ENCODE measurements at places on chromosomes 13 and 19.

DNA sequence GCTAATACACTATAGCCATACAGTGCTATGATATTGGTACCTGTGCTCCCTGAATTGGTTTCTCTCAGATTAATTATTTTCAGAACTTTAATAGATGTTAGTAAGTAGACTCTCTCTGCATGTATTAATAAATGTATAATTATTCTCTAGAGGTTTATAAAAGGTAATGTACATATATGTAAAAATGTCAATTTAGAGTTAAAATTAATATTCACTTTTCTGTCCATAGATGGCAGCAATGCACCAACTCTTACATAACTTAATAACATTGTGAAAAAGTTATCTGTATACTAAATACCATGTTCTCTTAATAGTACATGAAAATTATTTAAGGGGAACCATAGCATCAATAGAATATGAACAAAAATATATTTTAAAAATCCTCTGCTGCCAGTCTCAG, 515.0 kb upstream of the KLHL1 start:
- DNase-seq: no peak

GRCh38 chr19:10384580-10384979, 4.2 kb upstream of the TYK2 start:
- no peak for DNase-seq

GRCh38 chr19:37059142-37059541, 19.1 kb upstream of the ZNF420 start:
- DNase-seq: no peak

GRCh38 chr13:101751488-101751887, 299.0 kb downstream of the ITGBL1 start:
- no peak for DNase-seq

- no peak for DNase-seq
Measured at GRCh38 chr13:33868343-33868994, 50.5 kb downstream of the RFC3 start.

GRCh38 chr19:2077398-2077797, 18.7 kb downstream of the MOB3A start:
- no peak for DNase-seq

GRCh38 chr13:30119476-30119875, 187.9 kb downstream of the KATNAL1 start:
- DNase-seq: peak; percentile 80

DNA sequence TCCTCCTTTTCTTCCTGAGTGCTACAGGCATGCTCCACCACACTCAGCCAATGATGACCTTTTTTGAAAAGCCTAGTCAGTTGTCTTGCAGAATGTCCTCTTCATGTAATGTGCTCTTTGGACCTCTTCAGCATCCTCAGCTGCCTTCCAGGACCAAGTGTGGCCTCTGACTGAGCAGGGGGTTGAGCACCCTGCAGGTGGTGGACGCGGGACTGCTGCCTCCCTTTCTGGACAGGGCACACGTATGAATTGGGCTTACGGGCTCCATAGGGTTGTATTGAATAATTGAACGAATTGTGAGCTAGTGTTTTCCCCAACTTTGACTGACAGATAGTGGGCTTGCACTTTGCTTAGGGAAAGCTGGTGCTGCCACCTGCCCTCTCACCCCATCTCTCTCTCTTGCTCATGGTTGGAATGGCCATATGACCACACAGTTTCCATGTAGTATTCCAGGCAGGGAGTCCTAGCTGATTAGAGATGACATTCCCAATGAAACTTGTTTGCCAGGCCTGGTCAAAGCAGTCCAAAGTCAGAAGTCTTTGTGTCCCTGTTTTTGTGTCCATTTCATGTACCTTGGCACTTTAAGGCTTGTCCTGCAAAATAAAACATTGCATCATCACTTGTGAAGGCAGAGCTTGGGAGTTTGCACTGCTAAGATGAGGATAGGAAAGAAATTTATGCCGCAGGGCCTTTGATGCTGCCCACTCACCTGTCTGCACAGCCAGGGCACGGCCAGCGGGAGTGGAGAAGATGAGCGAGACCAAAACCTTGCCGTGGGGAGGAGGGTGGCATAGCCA, 76.3 kb upstream of the NPAS1 start:
- DNase-seq: no peak

GRCh38 chr13:36447501-36447900, 15.2 kb downstream of the CCNA1 start:
- DNase-seq: no peak

GRCh38 chr13:48708764-48709163, 55.0 kb downstream of the CYSLTR2 start:
- no peak for DNase-seq

- DNase-seq: no peak
Measured at GRCh38 chr13:74388626-74389025, 254.4 kb upstream of the KLF12 start.

DNA sequence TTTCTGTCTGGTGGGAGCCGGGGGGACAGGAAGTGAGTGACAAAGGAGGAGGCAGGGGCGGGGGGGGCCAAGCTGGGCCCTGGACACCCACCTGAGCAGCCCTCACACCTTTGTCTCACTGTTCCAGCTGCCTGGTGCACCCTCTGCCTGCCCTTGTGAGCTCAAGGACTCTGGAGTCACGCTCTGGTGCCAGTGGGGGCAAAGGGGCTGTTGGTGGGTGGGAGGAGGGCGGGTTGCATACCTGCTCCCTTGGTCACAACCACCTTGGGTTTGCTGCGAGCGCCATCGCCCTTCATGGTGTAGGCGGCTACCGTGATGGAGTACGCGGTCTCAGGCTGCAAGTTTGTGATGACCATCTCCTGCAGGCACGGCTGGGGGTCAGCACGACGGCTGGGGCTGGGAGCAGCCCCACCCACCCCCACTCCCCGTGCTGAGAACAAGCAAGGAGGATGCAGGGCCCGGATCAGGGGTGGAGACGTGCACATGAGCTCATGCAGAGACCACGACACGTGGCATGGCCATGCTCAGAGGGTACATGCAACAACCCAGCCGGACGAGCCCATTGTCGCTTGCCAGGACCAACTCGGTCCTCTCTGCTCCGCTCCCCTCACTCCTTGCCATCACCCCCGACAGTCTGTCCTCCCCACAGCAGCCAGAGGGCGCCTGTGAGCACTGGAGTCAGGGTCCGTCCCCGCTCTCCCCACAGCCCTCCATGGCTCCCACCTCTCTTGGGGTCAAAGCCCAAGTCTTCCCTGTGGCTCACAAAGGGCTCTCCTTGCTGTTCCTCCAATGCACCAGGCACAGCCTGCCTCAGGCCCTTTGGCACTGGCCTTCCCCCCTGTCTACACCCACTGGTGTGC, 114.9 kb downstream of the PTPRS start:
- no peak for DNase-seq

DNA sequence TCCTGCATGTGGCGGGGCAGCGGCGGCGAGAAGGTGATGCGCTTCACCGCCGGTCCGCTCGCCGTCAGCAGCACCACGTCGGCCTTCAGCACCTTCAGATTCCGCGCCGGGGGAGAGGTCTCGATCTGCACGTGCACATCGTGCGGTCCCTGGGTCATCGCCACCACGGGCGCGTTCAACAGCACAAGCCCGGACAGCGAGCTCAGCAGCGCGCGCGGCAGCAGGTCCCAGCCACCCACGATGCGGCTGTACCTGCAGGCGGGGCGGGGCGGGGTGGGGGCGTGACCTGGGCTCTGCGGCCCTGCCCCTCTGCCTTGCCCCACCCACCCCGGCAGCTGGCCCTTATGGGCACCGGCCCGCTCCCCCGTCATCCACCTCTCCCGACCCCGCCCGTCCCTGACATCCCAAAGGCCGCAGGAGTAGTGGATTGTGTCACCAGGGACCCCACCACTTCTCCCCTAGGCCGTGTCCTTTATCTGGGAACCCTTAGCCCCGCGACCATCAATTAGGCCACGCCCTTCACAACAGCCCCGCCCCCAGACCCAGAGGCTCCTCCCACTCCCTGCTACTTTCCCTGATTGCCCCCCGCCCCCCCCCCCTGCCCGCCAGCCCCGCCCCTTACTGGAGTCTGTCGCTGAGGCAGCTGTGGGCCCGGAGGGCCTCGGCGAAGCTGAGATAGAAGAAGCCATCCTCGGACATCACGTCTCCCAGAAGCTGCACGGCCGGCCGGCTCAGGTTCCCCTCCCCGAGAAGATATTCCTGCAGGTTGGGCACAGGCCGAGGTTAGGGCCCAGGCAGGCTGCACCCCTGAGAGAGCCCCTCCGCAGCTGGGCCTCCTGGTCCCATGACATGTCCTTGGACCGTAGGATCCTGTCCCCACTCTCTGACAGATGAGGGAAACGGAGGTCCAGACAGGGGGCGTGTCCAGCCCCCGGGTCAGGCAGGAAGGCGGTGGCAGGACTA, 6.1 kb downstream of the IL4I1 start:
- DNase-seq: no peak

DNA sequence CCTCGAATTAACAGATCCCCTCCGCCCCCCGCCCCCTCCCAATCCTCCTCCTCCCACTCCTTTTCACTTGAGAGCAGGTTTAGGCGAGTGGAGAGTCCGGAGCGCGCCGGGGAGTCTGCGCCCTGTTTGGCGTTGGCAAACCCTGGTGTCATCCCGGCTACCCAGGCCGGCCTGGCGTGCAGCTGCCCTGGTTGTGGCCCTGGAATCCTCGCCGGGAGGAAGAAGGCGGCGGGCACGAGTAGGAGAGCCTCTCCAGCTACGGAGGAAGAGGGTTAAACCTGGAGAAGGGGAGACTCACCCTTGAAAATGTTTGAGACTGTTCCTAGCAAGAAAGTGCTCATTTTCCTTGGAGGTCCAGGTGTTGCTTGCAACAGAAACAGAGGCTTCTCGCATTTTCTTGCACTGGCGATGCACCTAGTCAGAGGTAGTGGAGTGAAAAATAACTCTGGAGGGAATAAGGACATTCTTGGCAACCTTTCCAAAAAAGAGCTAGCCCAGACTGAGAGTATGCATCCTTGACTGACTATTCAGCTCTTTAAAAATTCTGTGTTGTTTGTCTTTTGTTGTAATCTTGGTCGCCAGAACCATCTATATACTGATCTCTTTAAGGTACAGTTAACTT, 1.3 kb upstream of the SOX21 start:
- DNase-seq: no peak

GRCh38 chr19:3073159-3073563, 10.9 kb upstream of the TLE5 start:
- DNase-seq: peak; percentile 38

GRCh38 chr13:97113231-97114001, 108.7 kb upstream of the MBNL2 start:
- DNase-seq: no peak

- peak; percentile 91 for DNase-seq
Measured at GRCh38 chr19:1040476-1041271, 767 bp downstream of the ABCA7 start.

DNA sequence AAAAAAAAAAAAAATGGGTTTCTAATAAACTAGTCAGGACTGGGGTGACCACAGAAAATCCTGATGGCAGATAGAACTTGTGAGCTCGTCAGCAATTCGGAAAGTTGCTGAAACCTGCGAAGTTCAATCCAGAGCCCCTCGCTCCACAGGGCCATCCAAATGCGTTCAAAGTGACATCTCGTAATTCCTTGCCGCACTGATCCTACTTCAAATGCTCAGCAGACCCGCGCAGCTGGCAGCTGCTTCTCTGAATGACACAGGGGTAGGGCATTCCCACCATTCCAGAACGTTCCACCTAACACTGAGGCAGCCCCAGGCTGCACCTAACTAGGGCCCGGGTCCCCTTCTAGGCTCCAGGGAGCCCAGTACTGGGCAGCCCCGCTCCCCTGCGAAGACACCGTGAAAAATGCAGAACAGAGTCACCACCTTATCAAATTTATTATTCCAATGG, 4.8 kb upstream of the DAPK3 start:
- DNase-seq: no peak

- DNase-seq: no peak
Measured at GRCh38 chr19:33950091-33950750, 153.6 kb downstream of the KCTD15 start.

All from GM04504 (cell line).